Activated CD8-positive, alpha-beta memory T cell treated with anti-CD3 and anti-CD28 coated beads for 24 hours (primary cell): ENCODE measurements at places on chromosomes 12 and 14.

GRCh38 chr14:85634205-85634604, 104.3 kb downstream of the FLRT2 start:
- DNase-seq = no peak

- DNase-seq = no peak
Measured at GRCh38 chr12:81541121-81541520, 218.0 kb downstream of the PPFIA2 start.

GRCh38 chr12:1481326-1481725, 113.1 kb downstream of the FBXL14 start:
- no peak for DNase-seq

DNA sequence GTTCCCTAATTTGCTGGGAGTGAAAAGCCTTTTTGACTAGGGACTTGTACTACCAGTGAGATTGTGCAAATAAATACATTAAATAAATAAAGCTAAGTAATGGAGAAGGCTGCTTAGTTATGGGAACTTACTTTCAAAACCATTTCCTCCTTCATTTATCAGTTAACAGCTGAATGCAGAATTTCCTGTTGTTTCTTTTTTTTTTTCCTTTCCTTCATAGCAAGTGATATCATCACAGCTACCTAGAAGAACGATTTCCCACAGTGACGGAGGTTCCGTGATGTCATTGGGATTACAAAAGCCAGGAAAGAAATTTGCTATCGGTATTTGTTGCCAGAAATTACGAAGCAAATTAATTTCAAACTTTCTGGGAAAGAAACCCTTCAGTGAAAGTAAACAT, 42.1 kb upstream of the SOCS2 start:
- DNase-seq = no peak

GRCh38 chr12:65602610-65603295, 221.5 kb upstream of the HMGA2 start:
- peak; percentile 56 for DNase-seq

DNA sequence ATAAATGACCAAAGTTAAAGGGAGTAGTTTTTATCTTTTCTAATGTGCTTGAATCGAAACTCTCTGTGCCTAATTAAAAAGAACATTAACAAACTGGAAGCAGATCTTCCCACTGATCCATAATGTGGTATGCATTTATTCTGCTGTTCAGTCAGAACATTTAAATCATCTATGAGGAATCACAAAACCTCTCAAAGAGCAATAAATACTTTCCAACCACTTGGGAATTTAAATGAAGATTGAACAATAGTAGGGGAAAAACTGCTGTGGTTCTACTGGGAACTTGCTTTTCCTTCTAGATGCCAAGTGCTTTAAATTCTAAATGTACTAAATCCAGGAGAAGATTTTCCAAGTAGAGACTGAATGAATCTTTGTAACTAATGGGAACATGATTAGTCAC, 12.3 kb upstream of the CHPT1 start:
- DNase-seq = no peak
